ENCODE measurements at places on chromosomes 3 and 15.
A peak's percentile ranks its signal among the peaks of the same experiment; 100 is the strongest.

- no peak for DNase-seq
Observed at GRCh38 chr3:68239542-68239941, 585.1 kb upstream of the SUCLG2 start.

DNA sequence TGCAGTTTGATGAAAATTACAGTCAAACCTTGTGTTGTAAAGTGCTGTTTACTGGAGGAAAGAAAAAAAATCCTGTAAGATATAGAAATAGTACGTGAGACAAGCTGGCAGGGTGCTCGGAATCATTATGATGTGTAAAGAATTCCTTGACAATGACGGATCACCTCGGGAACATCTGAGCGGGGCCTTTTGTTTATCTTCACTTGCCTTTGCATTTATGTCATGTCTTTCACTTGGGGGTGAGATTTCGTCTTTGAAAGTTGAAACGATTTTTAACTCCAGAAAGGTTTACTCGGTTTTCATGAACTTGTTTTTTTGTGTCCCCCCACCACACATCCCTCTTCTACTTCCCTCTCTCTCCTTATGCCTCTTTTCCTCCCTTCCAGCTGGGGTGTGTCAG, 128.3 kb upstream of the VEPH1 start:
- no peak for DNase-seq

DNA sequence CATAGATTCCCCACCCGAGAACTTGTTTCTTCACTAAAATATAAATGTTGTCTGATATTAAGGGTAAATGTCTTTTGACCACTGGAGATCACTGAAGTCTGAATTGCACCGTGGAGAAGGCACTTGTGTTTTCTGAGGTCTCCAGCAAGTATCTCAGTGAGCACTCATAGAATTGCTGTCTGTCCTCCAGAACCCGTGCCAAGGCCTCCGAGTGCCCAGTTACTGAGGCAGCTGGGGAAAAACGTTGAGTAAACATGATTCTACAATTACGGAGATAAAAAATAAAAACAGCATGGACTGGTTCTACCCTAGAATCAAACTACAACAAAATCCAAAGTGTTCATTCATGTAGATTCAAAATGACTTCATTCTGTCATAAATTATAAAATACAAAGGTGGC, 60.0 kb downstream of the MLH1 start:
- no peak for DNase-seq

DNA sequence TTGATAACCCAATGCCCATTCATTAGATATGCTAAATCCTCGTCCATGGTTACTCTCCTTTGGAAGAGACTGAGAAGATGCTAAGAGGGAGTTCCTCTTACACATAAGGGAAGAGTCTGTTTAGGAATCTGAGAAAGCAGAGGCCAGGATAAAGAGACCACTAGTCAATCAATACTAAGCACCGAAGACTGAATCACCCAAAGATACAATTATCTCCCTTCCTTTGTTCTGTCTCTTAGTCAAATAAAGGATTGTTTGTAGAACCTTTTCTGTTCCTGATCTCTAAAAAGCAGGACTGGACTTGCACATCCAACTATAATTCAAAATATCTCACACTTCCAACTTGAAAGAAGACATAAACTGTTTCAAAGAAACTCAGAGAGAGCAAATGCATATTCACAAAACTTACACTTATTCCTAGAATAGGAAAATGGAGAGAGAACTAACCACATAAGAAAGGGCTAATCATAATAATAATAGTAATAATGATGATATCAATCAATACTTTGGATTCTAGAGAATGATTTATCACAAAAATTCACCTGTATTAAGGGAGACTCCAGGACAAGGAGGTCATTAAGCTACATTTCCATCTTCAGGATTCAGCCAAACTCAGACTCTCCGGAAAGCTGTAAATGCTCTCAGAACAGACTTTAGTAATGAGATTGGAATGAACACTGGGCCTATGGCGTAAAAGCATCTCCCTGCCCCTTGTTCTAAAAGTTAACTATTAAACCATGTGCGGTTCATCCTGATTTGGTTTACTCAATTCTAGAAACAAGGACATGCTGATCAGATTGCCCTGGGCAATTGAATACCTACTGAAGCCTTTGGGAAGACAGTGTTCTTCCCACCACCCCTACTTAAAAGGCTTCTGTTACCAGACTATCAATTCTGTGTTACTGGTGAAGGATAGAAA, 401.5 kb downstream of the ZBTB20 start:
- DNase-seq = no peak

GRCh38 chr3:134885877-134886621, 91.0 kb downstream of the EPHB1 start:
- no peak for DNase-seq

GRCh38 chr3:150049317-150049716, 78.6 kb upstream of the PFN2 start:
- DNase-seq = no peak

DNA sequence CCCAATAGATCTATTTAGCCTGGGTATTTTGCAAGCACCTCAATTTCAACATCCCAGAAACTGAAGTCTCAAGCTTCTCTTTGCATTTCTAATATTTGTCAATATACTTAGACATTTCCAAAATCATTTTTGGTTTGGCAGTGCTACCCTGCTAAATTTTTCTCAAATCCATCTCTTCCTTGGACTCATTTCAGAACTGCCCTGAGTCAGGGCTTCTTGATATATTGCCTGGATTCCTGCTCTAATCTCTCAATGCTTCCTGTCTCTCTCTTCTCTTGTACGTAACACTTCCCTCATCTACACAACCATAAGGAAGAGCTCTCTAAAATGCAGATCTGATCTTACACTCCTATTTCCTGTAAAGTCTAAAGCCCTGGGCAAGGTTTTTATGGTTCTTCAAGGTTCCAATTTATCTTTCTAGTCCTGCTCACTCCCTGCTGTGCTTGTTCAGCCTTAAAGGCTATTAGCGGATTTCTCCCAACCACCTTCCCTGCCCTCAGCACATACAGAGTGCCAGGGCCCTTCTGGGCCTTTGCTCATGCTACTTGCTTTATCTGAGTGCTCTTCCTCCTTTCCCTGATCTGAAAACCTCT, 53.0 kb upstream of the MME start:
- no peak for DNase-seq

GRCh38 chr15:74695597-74696397, at the start of gene EDC3:
Gene EDC3 (minus strand): TSS chr15:74696024. CDS start chr15:74675124, 20,900 bp downstream.
- DNase-seq = peak; percentile 73

DNA sequence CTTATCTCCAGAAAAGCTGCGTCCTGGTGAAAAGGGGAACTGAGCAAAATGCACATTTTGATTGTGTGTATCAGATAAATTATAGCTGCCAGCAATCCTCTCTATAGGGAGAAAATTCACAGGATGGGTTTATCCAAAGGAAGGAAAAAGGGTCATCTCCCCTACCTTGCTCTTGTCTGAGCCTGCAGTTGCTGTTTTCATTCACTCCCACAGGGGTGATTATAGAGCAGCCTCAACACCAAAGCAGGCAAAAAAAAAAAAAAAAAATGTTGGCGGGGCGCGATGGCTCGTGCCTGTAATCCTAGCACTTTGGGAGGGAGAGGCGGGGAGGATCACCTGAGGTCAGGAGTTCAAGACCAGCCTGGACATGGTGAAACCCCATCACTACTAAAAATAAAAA, 333.7 kb downstream of the ROBO2 start:
- no peak for DNase-seq

DNA sequence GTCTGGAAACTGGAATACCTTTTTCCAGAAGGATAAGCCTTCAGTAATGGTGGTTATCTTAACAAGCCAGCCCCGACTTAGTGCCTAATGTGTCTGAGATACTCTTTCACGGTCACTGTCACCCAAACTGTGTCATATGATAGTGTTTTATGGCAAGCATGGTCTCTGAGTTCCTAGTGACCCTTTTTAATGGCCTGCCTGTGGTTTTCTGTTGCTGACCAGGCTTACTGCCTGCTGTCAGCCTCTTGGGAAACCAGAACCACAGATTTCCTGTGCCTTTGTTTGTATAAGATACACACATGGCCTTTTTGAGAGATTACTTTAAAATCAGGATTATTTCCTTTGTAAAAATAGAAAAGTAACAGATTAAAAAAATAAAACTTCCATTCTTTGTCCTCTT, 22.4 kb downstream of the HPS3 start:
- no peak for DNase-seq

- DNase-seq = no peak
Observed at GRCh38 chr3:146217324-146217723, 33.6 kb downstream of the PLSCR4 start.

DNA sequence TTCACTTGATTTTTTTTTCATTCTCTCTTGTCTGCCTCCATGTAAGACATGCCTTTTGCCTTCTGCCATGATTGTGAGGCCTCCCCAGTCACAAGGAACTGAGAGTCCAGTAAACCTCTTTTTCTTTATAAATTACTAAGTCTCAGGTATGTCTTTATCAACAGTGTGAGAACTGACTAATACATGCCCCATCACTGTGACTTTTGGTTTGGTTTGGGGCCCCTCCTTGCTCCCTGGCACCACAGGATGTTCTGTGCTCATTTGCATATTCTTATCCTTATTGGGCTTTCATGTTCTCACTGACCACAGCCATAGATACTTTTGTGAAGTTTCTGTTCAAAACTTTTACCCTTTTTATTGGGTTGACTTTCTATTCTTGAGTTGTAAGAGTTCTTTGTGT, 3.8 kb upstream of the PRR20G start:
- no peak for DNase-seq

- no peak for DNase-seq
Observed at GRCh38 chr3:192916371-192917027, 1.2 kb downstream of the MB21D2 start.

GRCh38 chr15:100651253-100651652, 48.9 kb downstream of the ASB7 start:
- DNase-seq = no peak

DNA sequence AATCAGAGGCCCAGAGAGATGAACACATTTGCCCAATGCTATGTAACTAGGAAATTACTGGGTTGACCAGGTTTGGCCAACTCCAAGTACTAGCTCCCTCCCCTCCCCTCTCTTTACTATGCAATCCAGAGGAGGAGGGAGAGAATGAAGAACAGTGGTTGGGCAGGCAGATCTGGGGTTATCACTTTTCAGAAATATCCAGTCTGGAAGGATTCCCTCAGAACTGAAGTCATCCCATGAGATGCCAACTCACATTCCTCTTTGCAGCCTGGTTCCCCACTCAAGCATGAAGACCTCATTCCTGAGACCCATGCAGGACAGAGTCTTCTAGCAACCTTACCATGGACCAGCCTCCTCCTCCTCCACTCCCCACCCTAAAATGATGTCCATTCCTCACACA, 201.1 kb downstream of the TLE3 start:
- DNase-seq = no peak
